ENCODE measurements at places on chromosomes 11 and 22.

DNA sequence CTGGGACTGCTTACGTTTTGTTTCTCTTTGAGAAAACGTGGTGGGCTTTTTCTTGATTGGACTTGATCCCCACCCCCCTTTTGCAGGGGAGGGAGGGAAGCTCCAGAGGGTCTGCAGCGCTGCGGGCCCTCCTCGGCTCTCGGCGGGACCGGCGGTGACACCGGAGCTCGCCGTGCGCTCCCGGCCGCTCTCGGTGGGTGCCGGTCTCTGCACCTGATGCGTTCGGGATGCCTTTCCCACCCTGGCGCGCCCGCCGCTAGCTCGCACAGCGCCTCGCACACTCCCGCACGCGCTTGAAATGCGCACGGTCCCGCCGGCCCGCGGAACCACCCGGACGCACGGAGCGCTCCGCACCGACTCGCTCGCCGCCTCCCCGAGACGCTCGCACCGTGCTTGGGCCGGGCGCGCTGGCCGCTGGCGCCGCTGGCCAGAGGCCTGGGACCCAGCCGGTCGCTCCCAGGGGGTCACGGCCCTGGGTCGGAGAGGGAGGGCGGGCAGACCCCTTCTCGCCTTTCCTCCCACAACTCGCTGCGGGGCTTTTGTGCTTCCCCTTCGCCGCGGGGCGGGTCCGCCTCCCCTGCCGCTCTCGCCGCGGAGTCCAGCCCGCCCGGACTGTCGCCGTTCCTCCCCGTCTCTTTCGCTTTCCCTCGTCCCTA, 1.0 kb downstream of the ZBTB16 start:
- peak; percentile 57 for DNase-seq

GRCh38 chr11:112662554-112662953, 298.7 kb upstream of the NCAM1 start:
- no peak for DNase-seq

DNA sequence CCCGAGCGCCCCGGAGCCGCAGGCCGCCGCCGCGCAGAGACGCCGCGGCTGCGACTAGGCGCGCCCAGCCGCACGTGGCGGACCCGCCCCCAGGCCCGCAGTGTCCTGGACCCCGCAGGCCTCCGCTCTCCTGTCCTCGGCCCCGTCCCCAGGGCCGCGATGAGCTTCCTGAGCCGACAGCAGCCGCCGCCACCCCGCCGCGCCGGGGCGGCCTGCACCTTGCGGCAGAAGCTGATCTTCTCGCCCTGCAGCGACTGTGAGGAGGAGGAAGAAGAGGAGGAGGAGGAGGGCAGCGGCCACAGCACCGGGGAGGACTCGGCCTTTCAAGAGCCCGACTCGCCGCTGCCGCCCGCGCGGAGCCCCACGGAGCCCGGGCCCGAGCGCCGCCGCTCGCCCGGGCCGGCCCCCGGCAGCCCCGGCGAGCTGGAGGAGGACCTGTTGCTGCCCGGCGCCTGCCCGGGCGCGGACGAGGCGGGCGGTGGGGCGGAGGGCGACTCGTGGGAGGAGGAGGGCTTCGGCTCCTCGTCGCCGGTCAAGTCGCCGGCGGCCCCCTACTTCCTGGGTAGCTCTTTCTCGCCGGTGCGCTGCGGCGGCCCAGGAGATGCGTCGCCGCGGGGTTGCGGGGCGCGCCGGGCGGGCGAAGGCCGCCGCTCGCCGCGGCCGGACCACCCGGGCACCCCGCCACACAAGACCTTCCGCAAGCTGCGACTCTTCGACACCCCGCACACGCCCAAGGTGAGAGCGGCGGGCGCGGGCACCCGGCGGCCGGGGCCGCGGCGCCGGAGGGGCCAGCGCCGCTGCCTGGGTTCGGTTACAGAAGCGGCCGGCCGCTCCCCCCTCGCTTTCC, 528 bp downstream of the WEE1 start:
- DNase-seq, result no peak

DNA sequence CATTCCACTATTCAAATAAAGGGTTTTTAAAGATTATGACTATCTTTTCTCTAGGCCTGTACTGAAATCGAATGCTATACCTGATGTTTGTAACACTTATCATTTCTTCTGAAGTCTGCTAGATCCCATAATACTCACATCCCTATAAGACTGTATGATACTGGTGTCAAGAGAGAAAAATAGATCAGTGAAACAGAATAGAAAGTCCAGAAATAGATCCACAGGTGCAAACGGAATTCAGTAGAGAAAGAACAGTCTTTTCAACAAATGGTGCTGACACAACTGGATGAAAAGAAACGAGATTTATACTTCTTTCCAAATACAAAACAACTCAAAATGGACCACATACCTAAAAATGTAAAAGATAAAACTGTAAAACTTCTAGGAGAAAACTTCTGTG, 143.2 kb downstream of the APOL5 start:
- DNase-seq, result no peak

GRCh38 chr11:117022526-117022925, 75.7 kb downstream of the SIK3 start:
- no peak for DNase-seq

Measured in NCI-H2171 treated with DMSO at 0.1 percent for 48 hours (cell line).